ENCODE measurements at places on chromosomes 1 and 21.

GRCh38 chr1:58791106-58791505 is 7.3 kb upstream of the JUN start:
- DNase-seq: no peak

GRCh38 chr21:32765058-32765457 is 6.5 kb downstream of the PAXBP1 start:
- no peak for DNase-seq

- no peak for DNase-seq
Measured at GRCh38 chr1:166933140-166933539, 42.2 kb downstream of the ILDR2 start.

GRCh38 chr1:2396059-2396458 is 4.4 kb downstream of the RER1 start:
- no peak for DNase-seq

DNA sequence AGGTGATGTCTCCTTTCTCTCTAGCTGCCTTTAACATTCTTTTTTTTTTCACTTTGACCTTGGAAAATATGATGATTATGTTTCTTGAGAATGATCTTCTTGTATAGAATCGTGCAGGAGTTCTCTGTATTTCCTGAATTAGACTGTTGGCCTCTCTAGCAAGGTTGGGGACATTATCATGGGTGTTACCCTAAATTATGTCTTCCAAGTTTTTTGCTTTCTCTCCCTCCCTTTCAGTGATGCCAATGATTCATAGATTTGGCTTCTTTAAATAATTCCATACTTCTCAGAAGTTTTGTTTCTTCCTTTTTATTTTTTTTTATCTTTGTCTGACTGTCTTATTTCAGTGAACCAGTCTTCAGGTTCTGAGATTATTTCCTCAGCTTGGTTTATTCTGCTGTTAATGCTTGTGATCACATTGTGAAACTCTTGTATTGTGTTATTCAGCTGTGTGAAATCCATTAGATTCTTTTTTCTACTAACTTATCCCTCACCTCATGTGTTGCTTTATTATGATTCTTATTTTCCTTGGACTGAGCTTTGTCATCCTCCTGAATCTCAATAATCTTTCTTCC is 268.4 kb upstream of the NRIP1 start:
- DNase-seq: no peak

DNA sequence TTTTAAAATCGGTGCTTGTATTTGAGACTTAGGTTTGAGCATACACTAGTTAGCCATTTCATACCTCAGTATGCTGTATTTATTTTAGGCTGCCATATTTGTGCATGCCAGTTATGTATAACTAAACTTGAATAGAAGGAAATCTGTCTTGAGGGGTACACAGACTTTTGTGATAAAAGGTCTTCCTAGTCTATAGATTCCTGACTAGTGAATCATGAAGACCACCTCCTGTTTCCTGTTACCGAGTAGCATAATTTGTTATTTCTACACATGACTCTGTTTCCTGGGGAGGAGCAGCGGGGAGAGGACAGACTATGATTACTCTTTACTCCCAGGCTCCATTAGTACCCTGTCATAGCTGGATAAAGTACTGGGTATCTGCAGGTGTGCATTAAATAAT is 316.8 kb upstream of the SNX7 start:
- DNase-seq: no peak

DNA sequence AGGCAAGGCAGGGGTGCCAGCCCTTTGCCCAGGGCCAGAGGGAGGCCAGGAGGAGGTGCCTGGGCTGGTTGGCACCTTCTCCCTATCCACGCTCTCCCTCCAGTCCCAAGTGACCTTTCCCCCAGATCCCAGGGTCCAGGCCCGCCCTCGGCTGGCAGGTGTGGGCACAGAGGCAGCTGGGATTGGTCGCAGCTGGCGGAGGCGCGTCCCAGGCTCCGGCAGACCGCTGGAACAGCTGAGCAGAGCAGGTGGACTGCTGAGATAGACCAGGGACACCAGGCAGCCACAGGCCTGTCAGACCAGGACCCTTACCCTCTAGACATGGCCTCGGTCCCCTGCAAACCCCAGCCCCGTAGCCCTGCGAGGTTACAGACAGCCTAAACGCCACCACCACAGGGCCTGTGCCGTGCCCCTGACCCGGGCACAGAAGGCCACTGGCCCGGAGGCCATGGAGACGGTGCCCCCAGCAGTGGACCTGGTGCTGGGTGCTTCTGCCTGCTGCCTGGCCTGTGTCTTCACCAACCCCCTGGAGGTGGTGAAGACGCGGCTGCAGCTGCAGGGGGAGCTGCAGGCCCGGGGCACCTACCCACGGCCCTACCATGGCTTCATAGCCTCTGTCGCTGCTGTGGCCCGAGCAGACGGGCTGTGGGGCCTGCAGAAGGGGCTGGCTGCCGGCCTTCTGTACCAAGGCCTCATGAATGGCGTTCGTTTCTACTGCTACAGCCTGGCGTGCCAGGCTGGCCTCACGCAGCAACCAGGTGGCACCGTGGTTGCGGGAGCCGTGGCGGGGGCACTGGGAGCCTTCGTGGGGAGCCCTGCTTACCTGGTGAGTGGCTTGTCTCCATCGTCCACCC is at the start of gene SLC25A34:
Gene SLC25A34 (plus strand): TSS at position 221 of the 854 bp plus-strand sequence. CDS start 228 bp downstream, at position 449.
- no peak for DNase-seq

- no peak for DNase-seq
Measured at GRCh38 chr1:43285269-43285990, at the start of gene C1orf210. C1orf210 (minus strand) TSS chr1:43285581; CDS start chr1:43283270, 2,311 bp downstream.

DNA sequence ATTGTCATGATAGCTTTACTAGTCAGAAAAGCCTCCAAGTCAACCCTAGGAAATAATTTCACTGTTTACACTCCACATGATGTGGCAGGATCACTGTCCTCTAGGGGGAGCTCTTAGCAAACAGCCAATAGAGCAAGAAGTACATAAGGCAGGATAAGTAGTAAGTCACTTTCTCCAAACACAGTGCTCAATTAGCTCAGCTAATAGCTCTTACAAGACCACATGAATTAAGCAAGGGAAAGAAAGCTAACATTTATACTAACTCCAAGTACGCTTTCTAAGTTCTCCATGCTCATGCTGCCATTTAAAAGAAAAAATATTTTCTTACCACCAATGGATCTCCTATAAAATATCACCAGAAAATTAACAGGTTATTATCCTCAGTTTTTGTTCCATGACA is 66.9 kb upstream of the LRIF1 start:
- DNase-seq: no peak

GRCh38 chr1:73821520-73821919 is 376.5 kb downstream of the LRRIQ3 start:
- DNase-seq: no peak

- no peak for DNase-seq
Measured at GRCh38 chr21:41166884-41167283, 1.1 kb upstream of the BACE2 start.

DNA sequence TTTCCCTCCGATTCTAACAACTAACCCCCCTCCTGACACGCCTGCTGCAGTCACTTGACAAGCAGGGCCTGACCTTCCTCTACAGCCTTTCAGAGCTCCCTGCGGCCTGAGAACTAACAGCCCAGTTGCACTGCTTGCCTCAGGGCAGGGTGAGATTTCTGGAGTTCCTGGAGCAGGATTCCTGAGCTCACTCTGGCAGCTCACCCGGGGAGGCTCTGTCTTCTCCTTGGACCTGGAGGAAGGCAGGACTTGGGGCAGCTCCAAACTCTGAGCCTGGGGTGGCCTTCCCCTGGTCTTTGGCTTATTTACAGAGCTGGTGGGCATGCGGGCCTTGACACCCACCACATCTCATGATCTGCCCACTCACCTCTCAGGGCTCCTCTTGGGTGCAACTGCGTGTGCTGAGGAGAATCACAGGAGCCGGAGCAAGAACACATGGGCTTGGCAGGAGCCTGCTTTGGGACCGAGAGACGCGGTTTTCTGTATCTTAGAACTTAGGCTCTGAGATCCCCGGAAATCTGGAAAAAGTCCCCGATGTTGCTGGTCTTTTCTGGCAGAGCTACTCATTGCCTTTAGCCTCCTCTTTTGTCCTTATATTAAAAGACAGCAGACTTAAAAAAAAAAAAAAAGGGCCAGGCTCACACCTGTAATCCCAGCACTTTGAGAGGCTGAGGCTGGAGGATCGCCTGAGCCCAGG is 13.1 kb upstream of the SLC25A34 start:
- DNase-seq: no peak

DNA sequence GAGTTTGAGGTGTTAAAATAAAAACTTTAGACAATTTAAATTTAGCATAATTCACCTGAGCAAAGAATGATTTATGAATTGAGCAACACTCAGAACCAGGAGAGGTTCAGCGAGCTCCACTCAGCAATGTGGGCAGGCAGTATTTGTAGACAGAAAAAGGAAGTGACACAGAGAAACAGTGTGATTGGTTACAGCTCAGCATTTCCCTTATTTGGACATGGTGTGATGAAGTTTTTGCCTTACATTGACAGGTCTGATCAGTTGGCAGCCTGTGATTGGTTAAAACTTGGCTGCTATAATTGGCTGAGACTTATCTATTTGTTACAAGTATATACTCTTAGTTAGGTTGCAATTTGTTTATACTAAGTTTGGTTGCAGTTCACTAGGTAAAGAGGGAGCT is 621.2 kb upstream of the PRMT6 start:
- DNase-seq: no peak
